ENCODE measurements at places on chromosomes 1 and 21.

DNA sequence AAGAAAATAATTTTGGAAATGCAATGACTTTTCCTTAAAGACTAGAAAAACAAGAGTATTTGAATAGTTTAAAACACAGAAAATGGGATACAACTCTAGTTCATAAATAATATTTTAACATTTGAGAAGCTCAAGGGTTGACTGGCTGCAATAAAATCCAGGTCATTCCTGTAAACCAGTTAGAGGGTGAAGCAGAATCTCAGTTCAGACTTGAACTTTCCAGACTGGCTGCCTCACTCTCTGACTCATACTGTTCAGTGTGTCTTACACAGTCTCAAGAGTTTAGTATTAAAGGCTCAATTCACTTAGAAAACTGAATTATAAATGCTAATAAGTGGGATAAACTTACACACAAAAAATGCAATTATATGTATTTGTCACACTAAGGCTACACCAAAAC lies 89.9 kb downstream of the RAVER2 start:
- DNase-seq, result no peak

- no peak for DNase-seq
Measured at GRCh38 chr21:41764558-41765419, 2.1 kb downstream of the RIPK4 start.

GRCh38 chr1:197284966-197285365 lies 16.9 kb downstream of the CRB1 start:
- no peak for DNase-seq

- DNase-seq, result no peak
Measured at GRCh38 chr1:218336328-218336727, 8.8 kb upstream of the TGFB2 start.

DNA sequence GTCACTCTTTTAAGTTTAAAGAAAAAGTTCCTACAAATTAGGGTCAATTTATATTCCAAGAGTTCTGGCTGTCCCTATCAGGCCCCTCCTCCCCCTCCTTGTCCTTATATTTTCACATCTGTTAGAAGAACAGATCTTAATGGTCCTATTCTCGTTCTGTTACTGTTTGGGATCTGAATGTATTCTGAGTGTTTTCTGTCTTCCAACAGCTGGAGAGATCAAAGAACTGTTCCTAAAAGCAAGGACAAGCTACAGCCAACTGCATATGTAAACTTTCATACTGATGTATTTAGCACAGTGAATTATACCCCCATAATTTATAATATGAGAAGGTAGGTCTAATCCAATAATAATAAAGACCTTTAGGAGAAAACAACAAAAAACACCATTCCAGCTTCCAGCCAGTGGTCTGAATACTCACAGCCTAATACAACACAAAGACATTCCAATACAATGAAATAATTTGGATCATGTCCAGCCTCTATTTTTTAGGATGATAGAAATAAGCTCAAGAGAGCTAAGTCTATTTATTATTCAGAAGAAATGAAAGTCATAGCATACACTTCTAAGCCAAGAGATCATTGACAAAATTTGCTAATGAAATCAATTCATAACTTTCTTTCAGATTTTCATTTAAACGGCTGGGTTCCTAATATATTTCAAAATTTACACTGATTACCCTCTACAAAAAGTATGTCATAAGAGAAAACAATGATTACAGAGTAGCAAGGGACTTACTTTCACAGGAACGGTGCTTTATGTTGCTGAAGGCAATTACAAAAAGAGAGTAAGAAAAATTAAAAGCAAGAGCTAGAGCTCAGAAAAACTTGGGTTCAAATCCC lies 25.3 kb downstream of the WLS start:
- DNase-seq, result no peak

- no peak for DNase-seq
Measured at GRCh38 chr1:201214886-201215285, 24.3 kb downstream of the IGFN1 start.

DNA sequence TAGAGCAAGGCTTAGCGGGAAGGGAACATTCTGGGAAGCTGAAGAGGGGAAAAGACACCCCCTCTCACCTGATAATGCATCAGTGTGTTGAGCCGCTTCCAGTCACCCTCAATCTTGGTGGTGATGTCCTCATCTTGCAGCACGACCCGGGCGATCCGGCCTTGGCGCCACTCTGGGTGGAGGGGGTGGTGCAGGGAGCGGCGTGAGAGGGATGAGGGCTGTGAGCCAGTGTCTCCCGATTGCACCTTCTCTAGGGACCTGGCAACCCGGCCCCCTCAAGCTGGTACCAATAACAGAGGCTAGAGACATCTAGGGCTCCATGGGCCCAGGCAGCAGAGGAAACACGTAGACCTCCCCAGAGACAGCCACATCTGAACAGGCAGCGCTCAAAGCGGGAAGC lies 127.4 kb upstream of the CD34 start:
- DNase-seq, result no peak

DNA sequence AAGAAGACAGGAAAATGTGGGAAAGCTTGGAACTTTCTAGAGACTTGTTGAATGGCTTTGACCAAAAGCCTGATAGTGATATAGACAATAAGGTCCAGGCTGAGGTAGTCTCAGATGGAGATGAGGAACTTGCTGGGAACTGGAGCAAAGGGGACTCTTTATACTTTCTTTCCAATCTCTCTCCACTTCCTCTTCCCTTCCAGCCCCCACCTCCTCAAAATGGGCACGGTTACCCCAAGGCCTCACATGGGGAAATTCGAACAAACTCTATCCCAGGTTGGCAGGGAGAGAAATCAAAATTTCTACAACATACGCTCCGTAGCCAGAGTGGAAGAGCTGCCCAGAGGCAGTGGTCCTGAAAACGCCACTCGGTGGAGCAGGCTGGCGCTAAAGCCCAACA lies 15.2 kb downstream of the PPT1 start:
- no peak for DNase-seq

DNA sequence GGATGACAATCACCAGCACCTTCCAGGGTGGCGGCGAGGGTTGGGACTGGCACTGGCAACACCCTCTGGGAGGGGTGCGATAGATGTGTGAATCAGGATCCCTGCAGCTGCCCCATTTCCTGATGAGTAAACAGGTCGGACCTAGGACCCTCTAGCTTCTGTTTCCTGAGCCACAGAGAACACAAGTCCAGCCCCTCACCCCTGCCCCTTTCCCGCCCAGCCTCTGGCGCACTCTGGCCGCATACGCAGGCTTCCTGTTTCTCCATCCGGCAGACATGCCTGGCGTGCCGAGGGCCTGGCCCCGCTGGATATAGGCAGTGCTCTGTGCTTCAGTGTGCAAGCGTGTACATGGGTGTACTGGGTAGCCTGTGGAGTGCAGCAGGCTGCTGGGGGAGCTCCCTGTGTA lies 4.6 kb downstream of the PEAR1 start:
- no peak for DNase-seq

DNA sequence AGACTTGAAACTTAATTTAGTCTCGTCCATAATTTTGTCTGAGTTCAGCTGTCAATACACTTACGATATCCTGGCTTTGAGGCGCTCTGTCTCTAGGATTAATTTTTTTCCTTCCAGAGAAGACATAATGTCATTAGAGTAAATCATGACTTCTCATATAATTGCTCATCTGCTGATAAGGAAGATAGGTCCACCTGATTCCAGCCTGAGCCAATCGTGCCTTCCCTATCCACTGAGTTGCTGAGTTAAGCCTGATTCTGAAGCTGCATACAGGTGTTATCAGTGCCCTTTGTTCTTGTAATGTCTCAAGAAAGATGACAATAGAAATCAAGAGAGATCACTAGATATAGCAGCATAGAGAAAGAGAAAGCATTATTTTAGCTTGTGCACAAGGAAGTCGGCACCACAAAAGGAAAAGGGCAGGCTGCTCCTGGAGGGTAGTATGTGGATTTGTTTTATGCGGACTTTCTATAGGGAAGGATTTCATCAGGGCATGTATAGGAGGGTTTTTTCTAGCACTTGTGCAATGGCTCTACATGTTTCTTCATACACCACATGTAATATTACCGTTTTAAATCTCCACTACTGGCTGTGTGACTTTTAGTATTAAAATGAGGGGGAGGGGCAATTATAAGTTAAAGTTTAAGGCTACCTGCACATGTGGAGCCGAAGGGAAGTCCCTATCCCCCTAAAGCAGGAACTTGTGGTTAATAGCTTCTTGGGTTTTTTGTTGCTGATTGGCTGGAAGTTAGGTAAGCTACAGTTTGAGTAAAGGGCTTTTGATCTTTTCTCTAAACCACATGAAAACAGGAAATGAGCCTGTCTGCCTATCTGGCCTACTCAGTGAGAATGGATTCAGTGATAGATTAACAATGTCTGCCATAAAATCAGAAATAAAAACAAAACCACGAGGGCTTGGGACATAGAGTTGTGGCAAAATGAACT lies 133.4 kb downstream of the PLPPR5 start:
- no peak for DNase-seq

GRCh38 chr21:44527983-44528633 lies 11.9 kb downstream of the KRTAP10-1 start:
- no peak for DNase-seq

GRCh38 chr1:41109310-41110197 lies 88.0 kb upstream of the SLFNL1 start:
- DNase-seq, result no peak

- DNase-seq, result no peak
Measured at GRCh38 chr1:174445817-174446216, 1.9 kb upstream of the GPR52 start.

GRCh38 chr1:210328746-210329503 lies at the start of gene HHAT:
TSS of gene HHAT (plus strand) at chr1:210328902. CDS start at chr1:210348976, 20,074 bp downstream.
- DNase-seq, result peak; percentile 76

GRCh38 chr1:4599951-4600481 lies 54.4 kb upstream of the AJAP1 start:
- DNase-seq, result no peak
